ENCODE measurements at places on chromosomes 16 and 17.

DNA sequence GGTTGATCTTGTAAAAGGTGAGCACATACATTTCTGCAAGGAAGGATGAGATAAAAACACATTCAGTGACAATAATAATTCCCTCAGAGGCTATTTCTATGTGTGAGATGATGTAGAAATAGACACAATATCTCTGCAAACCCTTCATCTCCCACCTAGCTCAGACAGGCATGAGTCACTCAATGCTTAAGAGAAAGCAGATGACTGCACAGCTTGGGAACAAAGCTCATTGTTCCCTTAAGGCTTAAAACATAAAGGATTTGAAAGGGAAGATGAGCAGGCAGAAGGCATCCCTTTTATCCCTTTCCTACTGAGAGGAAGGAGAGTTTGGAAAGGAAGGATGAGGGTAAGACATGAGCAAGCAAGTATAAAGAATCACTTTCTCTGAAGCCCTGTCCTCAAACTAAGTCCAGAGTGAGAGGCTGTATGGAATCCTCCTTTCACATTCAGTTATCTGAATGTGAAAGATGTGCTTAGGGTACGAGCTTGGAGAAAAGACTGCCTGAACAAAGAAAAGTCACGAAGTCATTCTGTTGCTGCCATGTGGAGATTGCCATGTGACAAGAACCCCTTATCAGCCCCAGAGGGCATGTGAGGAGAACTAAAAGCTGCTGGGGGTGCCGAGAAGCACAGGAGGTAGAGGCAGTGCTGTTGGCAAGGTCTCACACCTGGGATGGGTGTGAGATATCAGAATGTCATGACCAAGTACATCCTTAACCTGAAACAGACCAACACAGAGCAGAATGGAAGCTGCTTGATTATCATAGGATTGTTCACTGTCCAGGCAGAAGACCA lies 58.2 kb downstream of the CNTNAP4 start:
- no peak for DNase-seq

DNA sequence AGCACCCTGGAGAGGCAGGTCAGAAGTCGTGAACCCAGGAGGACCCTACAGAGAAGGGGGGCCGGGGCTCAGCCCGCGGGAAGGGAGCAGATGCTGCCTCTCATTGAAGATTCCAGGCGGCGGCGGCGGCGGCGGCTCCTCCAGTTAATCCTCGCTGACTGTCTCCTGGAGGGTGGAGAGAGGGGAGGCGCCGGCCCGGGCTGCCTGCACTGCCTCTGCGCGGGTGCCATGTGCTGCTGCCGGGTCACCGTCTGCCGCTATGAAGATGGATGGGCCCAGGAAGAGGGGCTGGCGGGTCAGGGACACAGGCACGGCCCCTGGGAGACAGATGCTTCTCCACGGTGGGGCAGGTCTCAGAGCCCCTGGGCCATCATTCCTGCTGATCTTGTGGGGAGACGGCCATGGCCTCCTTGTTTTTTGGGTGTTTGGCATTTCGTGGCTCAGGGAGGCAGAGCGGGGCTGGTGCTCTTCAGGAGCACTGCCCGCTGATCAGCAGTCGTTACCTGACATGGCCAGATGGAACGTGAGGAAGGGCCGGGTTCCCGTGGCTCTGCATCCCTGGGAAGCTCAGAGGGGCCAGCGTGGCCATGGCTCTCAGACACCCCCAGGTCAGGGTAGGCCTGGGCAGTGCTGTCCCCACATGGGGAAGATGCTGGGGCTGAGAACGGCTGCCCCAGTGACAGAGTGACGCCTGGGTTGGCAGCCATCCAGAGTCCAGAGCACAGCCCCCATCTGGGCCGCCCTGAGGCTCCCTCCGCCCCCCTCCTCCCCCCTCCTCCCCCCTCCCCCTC lies 36.1 kb downstream of the GINS2 start:
- no peak for DNase-seq

DNA sequence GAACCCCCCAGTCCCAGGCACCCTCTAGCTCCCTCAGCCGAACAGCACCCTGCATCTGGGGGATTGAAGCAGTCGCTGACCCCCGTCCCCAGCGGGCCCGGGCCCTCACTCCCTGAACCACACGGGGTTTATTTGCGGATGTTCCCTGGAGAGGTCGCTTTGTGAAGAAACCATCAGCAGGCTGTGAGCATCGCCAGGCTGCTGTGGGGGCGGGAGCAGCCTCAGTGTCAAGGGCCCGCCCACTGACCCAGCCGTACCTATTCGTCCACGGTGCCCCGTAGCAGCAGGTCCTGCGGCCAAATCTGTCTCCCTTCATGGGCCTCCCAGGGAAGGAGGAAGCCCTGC lies 6.4 kb upstream of the RAB40C start:
- no peak for DNase-seq

- no peak for DNase-seq
Observed at GRCh38 chr17:76442341-76443338, 10.3 kb downstream of the UBE2O start.

GRCh38 chr16:86844695-86845094 lies 266.3 kb downstream of the FOXL1 start:
- no peak for DNase-seq

DNA sequence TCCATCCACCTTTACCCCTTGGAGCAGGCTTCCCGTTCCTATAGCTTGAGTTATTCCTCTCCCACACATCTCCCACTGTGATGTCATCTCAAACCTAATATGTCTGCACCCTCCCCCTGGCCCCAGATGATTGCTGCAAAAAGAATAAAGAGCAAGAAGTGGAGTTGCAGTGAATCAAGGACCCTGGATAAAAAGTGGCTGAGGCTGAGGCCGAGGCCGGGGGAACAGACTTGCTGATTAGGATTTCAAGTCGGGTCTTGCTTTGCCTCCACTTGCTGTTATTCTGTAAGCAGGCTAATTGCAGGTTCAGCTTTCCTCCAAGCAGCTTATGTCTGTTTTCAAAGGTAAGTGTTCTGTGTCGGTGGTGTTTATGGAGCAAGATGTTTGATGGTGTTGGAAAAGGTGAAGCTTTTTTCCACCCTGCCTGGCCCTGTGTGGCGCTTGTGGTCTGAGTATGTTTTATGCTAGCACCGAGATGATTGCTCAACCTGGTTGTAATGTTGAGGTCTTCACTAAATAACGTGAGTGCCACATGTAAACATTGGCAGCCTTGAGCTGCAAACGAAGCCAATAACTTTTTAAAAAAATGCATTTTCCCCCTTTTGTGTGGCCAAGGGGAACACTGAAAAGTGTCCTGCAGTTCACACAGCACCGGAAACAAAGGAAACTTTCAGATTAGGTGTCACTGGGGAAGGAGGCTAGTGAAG lies 15.4 kb downstream of the HS3ST3B1 start:
- DNase-seq: no peak

DNA sequence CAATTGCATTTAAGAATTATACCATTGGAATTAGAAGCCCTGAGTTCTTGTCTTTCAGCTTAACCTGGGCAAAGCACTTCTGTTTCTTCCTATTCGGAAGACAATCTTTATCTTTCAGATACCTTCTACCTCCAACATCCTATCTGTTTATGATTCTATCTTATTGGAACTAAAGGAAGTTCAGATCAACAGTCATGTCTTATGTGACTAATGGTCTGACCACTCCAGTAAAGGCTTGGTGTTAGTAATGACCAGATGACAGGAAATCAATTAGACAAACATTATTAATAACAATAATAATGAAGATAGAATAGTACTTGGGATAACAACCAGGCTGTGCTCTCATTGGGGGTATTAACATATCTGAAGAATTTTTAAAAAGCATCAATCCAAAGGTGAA lies 11.3 kb downstream of the HS3ST3A1 start:
- DNase-seq: no peak

DNA sequence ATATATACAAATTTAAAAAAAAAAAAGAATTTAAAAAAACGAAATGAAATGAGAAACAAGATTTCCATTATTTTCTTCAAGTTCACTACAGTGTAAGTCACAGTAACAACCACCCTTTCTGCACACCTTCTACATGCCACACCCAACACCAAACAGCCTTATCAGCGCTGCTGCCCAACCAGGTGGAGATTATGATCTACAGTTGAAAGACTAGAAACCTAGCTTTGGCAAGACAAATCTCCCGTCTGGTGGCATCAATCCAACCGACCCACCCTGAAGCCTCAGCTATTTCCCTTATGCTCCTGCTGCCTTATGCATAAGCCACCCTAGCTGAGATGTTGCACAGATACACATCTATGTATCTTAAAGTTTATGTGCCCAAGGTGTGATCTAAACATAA lies 60.8 kb downstream of the PARN start:
- DNase-seq: no peak

DNA sequence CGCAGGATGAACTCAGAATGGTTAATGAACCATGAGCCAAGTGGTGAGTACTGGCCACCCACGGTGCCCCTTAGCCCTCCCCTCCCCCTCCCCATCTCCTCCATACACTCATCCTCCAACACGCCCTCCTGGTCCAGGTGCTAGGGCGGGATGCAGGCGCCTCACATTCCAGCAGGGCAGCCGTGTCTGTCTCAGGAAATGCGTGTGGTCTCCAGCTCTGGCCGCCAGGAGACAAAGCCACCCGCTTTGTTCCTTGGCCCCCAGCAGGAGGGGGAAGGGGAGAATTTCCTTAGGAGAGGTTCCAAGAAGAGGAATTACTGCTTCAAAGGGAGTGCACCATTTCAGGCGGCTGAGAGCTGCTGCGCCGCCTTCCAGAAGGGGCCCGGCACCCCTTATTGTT lies 29.7 kb upstream of the RMI2 start:
- DNase-seq: no peak

DNA sequence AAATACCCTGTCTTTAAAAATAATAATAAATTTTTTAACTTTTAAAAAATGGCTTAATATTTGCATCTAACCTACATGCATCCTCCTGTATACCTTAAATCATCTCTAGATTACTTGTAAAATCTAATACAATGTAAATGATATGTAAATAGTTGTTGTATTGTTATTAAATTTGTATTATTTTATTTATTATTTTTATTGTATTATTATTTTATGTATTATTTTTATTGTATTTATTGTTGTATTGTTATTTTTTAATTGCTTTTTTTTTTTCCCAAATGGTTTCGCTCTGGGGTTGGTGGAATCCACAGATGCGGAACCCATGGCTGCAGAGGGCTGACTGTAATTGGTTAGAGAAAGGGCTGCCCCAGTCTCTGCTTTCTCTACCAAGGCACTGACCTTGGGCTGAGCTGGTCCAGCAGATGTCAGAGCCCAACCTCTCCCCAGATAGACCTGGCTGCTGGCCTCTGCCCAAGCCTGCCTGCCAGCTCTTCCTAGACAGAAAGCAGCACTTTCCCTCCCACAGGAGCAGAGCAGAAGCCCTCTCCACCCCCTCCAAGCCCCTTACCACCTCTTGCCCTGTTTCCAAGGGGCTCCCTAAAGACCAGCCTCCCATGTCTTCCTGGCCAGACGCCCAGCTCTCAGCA lies 183.8 kb downstream of the GSG1L start:
- no peak for DNase-seq

DNA sequence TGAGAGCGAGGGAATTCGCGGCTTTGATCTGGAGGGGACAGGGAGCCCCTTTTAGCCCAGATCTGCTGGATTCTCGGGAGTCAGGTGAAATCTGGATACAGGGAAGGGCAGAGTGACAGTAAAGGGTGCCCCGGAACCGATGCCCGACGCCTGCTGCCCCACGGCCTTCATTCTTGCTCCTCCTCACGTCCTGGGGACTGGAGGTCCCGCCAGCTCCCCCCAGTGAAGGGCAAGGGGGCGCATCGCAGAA lies 596 bp downstream of the OR1F1 start:
- no peak for DNase-seq

Measured in effector CD4-positive, alpha-beta T cell (primary cell).